ENCODE measurements at places on chromosomes 2 and 18. TPM values are rescaled to one million over a fixed set of nuclear protein-coding genes. Genes with fewer than 3 reads are reported as not detected.

Gene REG3A
- total RNA-seq = not detected

GRCh38 chr2:191228861-191229260 lies 16.3 kb upstream of the MYO1B start:
- DNase-seq = no peak

DNA sequence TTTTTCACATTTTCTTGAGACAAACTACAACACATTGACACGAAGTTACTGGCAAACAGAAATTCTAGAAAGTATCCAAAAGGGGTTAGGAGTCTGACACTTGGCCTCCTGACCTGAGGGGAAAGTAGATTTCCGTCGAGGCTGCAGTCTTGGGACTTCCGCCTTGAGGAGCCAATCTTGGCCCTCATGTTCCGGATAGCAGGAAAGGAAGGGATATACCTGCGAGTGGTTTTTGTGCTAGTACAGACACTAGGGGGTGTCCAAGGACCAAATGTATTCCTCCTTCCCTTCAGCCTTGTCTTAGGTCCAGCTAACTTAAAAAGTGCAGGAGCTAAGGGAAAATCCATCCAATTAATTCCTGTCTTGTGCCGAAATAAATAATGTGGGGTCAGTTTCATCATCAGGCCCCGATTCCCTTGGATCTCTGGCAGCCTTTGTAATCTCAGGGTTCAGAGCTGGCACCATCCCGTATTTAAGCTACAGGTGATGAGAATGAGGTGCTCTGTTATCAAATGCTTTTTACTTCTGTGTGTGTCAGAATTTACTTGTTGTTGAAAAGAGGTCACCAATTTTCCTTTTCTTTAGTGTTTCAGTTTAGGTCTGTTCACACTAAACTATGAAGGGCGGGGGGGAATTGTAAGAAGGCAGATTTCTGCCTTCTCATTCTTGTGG lies 330.2 kb upstream of the FANCL start:
- DNase-seq = peak; percentile 26

Gene GALR1
- not detected for total RNA-seq

Gene CAD
- 32.7 TPM for total RNA-seq

GRCh38 chr2:172394002-172394401 lies 33.4 kb upstream of the ITGA6 start:
- no peak for DNase-seq

DNA sequence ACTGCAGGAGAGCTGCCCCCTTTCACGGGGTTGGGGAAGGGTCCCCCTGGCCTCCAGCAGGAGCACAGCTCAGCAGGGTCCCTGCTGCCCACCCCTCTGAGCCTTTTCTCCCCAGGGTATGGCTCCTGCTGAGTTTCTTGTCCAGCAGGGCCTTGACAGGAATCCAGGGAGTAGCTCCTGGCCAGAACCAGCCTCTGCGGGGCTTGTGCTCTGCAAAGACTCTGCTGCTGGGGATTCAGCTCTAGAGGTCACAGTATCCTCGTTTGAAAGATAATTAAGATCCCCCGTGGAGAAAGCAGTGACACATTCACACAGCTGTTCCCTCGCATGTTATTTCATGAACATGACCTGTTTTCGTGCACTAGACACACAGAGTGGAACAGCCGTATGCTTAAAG lies 21.2 kb downstream of the FOSL2 start:
- DNase-seq = no peak

GRCh38 chr18:35862119-35862640 lies 110.3 kb upstream of the RMP24 start:
- no peak for DNase-seq

DNA sequence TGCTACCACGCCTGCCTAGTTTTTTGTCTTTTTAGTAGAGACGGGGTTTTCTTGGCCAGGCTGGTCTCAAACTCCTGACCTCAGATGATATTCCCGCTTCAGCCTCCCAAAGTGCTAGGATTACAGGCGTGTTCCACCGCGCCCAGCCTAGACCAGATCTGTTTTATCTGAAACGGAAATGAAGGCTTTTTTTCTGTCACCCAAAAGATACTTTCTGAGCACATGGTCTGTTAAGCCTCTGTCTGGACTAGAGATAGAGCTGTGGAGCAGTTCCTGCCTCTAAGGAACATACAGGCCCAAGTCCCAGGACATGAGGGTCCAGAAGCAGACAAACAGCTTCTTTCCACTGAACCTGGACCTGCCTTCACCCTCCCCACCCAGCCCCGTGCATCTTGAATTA lies 43.6 kb upstream of the PTMA start:
- DNase-seq = no peak

DNA sequence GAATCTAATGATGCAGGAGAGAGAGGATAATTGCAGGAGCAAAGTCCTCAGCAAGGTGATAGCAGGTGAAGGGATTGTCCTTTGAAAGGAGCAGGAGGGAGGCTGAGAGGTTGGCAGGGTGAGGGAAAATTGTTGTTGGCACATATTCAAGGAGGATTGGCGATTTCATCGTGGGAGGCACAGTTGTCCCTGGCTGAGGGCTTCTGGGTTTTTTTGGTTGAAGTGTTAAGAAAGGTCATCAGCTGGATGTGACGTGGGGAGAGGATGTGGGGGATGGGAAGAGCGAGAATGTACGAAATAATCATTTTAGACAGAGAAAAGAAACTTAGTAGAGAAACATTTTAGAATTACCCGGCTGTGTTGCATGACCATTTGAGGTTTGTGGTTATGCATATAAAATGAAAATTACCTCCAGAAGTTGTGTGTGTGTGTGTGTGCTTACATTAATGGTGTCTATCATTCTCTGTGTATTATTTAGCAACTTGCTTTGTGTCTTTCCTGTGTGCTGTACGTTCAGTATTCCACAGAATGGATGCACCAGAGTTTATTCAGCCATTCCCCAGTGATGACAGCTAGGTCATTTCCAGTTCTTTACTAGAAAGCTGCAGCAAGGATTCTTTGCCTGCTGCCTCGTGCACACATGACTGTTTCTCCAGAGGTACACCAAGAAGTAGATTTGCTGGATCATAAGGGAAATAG lies 67.6 kb downstream of the SDC1 start:
- peak; percentile 43 for DNase-seq

- no peak for DNase-seq
Measured at GRCh38 chr2:198405311-198405710, 600.9 kb downstream of the PLCL1 start.

- DNase-seq = no peak
Measured at GRCh38 chr2:178884440-178884839, 77.2 kb upstream of the TTN start.

DNA sequence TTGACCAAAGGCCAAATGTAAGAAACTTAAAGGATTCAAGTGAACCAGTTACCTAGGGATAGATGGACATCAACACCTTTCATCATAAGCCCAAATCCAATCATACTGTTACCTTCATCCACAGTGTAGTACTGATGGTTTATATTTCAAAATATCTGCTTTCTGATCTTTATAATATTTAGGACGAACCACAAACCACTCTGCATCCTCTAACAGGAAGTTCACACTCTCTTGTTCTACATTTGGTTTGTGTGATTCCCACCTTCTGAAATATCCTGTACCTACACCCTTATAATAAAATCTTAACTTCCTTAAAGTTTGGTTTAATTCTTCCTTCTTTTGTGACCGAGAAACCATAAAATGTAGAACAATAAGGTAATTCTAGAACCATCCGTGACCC lies 535.7 kb upstream of the CHAC2 start:
- DNase-seq = no peak

DNA sequence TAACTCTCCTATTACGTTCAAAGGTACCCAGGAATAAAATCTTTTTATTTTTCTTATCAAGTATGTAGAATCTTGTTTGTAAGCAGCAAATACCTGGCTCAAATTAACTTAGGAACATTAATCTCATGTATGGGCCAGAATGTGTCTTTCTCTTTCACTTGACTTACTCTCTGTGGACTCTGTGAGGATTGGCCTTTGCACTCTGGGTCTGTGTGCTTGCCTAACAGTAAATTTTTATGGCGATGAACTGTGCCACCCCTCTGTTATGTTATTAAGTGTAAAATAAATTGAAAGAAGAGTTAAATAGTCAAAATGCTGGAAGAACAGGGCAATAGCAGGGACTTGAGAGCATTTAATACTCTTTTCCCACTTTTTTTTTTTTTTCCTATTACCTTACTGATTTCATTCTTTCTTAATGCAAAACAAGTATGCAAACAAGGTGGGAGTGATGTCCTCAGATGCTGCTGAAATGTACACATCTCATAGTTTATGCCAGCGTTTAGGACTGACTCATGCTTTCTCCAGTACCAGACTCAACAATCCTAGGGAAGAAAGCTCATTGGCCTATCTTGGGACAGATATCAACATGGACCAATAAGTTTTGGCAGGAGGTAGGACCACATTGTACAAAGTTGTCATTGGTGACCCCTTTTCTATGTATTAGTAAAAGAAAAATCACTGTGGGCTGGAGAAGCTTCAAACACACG lies 25.5 kb downstream of the LYPD6 start:
- DNase-seq = no peak

GRCh38 chr2:167686691-167687090 lies 560.7 kb downstream of the STK39 start:
- no peak for DNase-seq

Measured in RPMI7951 (cell line).